ENCODE measurements at places on chromosomes 13 and 19.

GRCh38 chr19:2615782-2616181 is 86.7 kb downstream of the GNG7 start:
- no peak for DNase-seq

DNA sequence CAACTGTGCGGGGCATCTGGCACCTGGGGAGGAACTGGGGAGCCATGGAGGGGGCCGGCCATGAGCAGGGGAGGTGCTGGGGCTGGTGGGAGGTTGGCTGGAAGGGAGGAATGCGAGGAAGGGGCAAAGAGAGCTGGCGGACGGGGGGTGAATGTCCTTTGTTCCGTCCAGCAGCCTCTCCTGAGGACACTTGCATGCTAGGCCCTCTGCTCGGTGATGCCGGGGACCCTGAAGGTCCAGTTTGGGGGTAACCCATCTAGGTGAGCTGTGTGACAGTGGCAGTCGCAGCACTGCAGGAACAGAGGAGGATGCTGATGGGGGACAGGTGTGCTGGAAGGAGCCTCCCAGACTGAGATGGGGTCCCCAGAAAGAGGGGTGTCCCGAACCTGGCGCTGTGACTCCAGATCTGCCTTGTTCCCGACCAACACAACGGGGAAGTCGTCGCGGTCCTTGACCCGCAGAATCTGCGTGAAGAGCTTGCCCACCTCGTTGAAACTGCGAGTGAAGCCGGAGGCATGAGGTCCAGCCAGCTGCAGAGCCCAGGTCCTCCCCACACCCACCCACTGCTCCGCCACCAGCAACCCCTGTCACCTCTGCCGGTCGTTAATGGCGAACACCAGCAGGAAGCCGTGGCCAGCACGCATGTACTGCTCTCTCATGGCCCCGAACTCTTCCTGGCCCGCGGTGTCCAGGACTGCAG is 3.6 kb downstream of the RRAS start:
- DNase-seq, result no peak

- DNase-seq, result no peak
Measured at GRCh38 chr13:40969169-40969901, 49.8 kb downstream of the ELF1 start.

DNA sequence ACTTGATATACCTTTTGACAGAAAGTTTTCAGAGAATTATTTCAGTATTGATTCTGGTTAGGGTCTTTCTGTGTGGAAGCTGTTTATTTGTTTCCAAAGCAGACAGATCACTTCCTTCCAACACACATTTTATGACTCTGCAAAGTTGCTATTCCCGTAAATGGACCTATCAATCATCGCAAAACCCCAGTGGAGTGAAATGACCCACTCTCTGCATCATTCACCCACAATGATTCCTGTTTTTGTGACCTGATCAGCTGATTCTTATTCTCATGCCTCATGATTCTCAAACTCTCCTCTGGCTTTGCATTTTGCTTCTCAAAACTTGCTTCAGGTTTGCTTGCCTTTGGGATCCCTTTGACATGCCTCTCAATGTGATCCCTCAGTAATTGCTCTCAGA is 453.7 kb downstream of the PCDH17 start:
- DNase-seq, result no peak

DNA sequence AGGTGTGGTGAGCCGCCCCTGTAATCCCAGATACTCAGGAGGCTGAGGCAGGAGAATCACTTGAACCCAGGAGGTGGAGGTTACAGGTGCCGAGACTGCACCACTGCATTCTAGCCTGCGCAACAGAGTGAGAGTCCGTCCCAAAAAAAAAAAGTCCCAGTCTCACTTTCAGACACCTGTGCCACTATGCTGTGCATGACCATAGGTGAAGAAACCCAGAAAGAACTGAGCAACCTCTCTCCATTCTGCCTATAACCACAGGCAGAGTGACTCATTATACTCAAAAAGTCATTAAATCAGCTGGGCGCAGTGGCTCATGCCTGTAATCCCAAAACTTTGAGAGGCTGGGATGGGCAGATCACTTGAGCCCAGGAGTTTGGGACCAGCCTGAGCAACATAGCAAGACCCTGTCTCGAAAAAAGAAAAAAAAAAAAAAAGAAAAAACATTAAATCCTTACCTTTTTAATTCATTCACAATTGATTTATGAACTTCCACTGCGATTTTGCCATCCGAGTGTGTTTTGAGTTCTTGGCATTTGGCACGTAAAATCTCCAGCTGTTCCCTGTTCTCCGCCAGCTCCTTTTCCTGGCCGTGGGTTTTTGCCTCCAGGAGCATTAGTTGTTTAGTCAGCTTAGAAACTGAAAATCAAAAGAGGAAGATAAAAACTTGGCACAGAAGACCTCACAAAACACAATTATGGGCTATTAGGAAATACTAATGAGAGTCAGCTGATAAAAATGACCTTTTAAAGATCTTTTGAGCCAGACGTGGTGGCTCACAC is 45.5 kb upstream of the SLC7A9 start:
- no peak for DNase-seq

DNA sequence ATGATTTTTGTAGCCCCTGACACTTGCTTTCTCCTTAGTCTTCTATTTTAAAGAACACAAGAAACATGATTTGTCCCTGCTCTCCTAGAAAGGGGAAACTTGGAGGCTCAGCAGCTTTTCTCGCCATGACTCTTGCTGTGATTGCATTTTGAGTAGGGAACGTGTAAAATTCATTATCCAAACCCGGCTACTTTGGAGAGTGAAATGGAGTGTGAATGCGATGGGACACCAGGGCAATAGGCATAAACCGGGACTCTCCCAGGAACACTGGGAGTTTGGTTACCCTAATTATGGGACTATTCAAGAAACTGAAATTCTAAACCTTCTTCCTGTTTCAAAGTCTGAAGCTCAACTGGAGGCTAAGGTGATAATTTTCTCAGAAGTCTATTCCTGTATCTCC is 181.7 kb upstream of the RFC3 start:
- DNase-seq, result no peak

GRCh38 chr13:66950666-66951065 is 279.5 kb downstream of the PCDH9 start:
- DNase-seq, result no peak

GRCh38 chr13:110944121-110944967 is 29.5 kb upstream of the ANKRD10 start:
- DNase-seq, result no peak

DNA sequence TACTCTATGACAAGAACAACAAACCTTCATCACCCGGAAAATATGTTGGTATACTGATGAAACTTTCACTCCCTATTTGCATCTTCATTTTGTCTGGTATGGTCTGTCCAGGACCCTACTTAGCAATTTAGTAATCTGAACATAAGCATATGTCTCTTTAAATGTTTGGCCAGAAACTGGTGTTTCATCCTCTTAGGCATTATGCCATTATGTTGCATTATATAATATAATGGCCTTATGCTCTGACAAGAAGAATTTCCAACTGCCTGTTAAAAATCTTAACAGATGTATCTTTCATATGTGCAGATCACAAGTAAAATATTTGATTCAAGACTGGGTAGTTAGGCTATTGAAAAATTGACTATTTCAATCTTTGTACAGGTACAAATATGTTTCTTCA is 610.6 kb upstream of the PRR20A start:
- no peak for DNase-seq

- no peak for DNase-seq
Measured at GRCh38 chr13:97212601-97213040, 9.5 kb upstream of the MBNL2 start.

- no peak for DNase-seq
Measured at GRCh38 chr19:55594996-55595545, 4.2 kb downstream of the FIZ1 start.

DNA sequence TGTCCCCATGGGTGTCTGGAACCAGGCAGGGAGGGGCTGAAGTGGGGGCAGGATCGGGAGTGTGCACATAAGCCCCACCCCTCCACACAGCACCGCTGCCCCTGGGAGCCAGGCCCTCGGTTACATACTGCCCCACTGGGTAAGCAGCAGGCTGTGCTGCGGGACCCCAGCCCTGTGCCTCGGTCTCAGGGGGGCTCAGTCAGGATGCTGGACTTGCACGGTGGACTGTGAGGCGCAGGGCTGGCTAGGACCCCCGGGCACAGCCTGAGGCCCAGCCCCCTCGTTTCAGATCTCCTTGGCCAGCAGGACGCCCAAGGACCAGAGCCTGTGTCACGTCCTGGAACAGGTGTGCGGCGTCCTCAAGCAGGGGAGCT is 16.3 kb downstream of the MPND start:
- DNase-seq, result no peak

GRCh38 chr13:77714119-77714755 is 16.8 kb downstream of the SLAIN1 start:
- DNase-seq, result no peak

- DNase-seq, result no peak
Measured at GRCh38 chr13:112991609-112992008, 22.6 kb downstream of the MCF2L start.

DNA sequence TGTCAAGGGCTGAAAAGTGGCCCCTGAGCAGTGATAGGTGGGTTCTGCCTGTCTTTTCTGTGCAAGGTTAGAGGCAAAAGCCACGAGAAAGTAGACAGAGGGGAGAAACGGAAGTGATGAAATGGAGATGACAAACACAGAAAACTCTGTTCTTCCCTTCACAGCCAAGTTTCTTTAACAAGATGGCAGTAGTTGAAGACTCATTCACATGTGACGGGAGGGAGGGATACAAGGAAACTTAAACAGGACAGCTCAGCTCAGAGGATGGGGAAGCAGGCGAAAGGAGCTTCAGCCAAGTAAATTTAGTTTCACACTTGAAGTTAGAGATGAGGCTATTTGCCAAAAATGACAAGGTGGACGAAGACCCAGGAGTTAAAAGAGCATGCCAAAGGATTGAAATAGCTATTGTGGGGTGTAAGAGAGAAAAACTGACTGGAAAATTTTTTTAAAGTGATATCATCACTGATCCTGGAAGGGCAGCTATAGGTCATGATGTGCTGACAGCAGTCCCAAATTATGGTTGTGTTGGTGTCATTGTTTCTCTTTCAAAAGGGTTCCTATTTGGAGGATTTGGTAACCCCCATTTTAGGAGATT is 347.9 kb downstream of the EFNB2 start:
- DNase-seq, result no peak

DNA sequence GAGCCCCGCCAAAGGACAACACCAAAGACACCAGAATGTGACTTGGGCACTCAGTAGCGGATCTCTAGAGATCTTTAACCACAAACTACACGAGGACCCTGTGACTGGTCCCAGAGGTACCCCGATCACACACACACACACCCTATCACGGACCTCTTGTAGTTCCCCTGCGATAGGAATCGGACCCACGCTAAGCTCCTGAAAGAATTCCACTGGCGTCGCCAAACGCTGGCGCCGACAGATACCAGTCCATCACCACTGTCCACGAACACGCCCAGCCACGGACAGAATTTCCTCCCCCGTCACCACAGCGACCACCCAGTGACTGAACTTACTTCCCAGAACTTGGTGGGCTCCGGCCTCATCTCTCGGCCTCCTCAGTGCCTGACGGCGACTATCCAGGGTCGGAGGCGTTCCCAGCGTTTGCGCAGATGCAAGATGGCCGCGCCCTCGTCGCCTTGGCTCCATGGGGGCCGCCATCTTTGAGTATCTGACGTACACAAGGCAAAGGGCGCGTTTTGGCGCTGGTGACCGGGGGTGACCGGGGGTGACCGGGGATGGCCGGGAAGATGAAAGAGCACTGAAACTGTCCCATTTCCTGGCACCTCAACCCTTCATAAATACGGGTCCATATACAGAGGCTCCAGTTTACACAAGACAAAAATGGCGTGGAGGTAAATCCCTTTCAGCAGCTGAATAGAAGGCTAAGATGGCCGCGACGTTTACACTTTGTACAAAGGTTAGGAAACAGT is at the start of gene ZNF615:
Gene ZNF615 (minus strand): TSS at position 406 of the 752 bp plus-strand sequence. CDS start 4,500 bp downstream, outside the sequence.
- peak; percentile 85 for DNase-seq

DNA sequence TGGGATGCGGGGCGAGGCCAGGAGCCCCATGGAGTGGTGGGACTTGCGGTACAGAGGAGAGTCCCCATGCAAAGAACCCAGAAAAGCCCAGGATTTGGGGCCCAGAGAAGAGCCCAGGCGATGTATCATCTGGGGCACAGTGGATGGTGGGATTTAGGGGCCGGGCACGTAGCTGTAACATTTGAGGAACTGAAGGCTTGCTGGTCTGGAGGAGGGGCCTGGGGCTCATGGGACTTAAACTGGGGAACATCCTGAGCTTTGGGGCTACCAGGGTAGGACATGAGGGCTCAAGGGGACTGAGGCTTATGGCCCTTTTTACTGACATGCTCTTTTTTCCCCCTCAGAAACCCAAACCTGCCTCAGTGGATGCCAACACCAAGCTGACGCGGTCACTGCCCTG is 13.5 kb downstream of the MED25 start:
- DNase-seq, result no peak

DNA sequence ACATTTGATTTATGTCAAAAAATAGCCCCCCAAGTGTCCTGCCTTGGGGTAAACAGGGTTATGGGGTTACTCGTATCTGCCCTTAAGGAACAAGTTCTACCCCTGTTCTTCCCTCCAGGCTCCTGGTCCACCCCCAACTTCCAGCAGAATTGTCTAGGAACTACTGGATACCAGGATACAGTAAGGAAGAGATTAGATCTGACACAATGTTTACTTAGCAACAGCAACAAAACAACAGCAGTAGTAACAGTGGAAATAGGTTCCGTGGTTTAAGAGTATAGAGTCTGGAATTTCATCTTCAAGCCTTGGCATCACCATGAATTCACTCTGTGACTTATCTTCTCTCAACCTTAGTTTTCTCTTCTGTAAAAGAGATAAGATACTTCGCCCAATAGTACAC is 1.7 kb upstream of the FAM98C start:
- no peak for DNase-seq

DNA sequence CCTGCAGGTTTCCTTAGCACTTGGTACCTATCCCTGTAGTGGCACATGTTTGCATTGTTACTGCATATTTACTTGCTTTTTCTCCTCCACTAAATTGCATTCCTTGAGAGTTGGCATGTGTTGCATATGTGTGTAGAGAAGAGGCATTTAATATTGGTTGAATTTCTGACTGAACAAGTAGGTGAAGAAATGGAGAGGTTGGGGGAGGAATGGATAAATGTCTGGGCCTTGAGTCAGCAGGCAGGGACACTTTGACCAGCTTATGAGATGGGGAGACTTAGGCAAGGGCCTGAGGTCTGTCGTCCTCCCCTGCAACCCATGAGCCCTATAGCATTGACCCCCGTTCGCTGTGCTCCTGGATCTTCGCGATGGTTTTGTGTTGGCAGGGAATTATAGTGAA is 2.0 kb upstream of the GPR18 start:
- DNase-seq, result no peak

GRCh38 chr13:110055089-110055488 is 251.9 kb downstream of the COL4A1 start:
- no peak for DNase-seq

- DNase-seq, result no peak
Measured at GRCh38 chr13:35765941-35766340, 289.5 kb upstream of the MAB21L1 start.

GRCh38 chr19:49999371-50000010 is 25.7 kb downstream of the VRK3 start:
- no peak for DNase-seq

Data from stimulated activated CD4-positive, alpha-beta T cell treated with anti-CD3 and anti-CD28 coated beads, Interleukin-12 subunit alpha, Interleukin-12 subunit beta, amount 100 ng/mL, for 4 hours (primary cell).